Esophagus mucosa (tissue), 1 donor: ENCODE measurements at places on chromosomes 2 and 18. TPM values are rescaled to one million over a fixed set of nuclear protein-coding genes. Genes with fewer than 3 reads are reported as not detected.

- no peak for ATAC-seq
Observed at GRCh38 chr18:21361307-21361880, 119.4 kb downstream of the GREB1L start.

DNA sequence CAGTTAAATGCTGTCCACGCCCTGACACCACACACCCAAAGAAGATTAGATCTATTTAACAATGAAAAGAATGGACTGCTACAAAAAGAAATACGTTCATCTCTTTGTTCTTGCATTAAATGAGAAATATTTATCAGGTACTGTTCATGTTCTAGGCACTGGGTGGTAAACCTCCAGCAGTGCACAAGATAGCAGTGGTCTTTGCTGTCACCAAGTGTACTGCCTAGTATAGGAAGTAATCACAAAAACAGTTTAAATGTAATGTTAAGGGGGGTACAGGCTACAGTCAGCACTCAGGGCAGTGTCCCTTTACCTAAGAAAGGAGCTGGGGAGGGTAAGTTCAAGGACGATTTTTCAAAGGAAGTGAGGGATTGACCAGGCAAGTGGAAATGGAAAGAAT, 443.6 kb downstream of the PARD3B start:
- ATAC-seq = no peak

- no peak for ATAC-seq
Observed at GRCh38 chr18:58902961-58903360, 38.3 kb downstream of the ZNF532 start.

- ATAC-seq = no peak
Observed at GRCh38 chr2:56199492-56199891, 15.7 kb downstream of the CCDC85A start.

DNA sequence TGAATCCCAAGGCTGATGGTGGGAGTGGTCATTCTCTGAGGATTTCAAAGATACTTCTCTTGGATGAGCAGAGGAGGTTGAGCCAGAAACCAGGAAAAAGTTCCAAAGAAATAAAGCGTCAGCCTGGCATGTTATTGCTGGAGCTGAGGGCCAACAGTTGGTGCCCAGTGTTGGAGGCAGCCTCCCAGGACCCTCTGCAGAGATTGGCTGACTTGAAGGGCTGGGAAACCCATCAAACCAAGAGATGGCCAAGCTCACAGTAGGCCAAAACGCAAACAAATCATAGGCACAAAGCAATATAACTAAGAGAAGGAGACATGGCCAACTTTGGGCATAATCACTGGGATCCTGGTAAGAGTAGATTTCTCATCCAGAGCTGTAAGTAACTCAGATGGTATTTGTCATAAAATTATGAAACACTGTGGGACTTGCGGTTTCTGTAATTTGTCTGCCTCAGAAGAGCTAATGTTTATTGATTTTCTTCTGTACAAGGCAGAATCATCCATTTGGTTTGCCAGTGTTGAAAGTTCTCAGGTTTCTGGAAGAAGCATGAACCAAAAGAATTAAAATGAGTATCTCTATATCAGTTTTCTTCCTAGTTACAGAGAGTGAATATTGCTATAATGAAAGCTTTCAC, 108.3 kb downstream of the ATL2 start:
- no peak for ATAC-seq

- ATAC-seq = peak; percentile 66
Observed at GRCh38 chr2:234463626-234464290, 33.1 kb downstream of the ARL4C start.

- peak; percentile 66 for ATAC-seq
Observed at GRCh38 chr18:34707670-34708069, 2.4 kb upstream of the DTNA start.

DNA sequence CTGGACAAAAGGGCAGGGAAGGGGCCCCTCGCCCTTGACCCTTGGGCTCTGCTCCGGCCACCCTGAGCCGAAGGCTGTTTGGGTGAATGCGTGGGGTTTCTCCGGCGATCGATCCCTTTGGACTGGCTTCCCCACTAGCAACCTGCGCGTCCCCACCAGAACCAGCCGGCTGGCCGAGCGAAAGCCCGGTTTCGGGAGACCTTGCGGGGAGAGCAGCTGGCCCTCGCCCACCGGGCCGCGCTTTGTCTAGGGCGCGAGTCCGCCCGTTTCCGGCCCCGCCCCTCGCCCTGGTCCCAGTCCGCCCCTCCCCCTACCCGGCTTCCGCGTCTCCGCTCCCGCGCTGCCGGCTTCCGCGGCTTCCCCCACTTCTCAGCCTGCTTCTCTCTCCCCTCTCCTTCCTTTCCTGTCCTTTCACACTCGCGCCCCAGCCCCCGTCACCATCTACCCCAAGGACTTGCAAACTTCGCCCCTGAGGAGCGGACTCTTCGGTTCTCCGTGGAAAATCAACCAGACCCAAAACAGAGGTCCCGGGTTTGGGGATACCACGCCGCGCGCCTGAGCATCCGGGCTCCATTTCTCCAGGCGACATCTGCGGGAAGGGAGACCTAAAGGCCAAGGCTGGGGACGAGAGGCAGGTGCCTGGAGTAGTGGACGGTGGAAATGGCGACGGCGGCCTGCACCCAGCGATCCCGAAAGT, 48.0 kb upstream of the ATP6V1B1 start:
- peak; percentile 74 for ATAC-seq

GKN2 gene
- not detected for total RNA-seq

ADRA2B gene
- not detected for total RNA-seq
